Muscle of leg (tissue), 16 donors: ENCODE measurements at places on chromosomes 11 and 22.

- no peaks in the 10 kb centered on the region for H3K36me3 ChIP-seq
- H3K4me1 ChIP-seq = peaks cover 15% of the 10 kb centered on the region
Measured at GRCh38 chr22:50329236-50329635, 2.4 kb upstream of the DENND6B start.

- H3K36me3 ChIP-seq = no peaks in the 10 kb centered on the region
- no peaks in the 10 kb centered on the region for H3K4me1 ChIP-seq
- H3K27me3 ChIP-seq = no peaks in the 10 kb centered on the region
- H3K27ac ChIP-seq = no peak overlapping the region
Measured at GRCh38 chr11:103544874-103545273, 435.6 kb downstream of the DYNC2H1 start.

DNA sequence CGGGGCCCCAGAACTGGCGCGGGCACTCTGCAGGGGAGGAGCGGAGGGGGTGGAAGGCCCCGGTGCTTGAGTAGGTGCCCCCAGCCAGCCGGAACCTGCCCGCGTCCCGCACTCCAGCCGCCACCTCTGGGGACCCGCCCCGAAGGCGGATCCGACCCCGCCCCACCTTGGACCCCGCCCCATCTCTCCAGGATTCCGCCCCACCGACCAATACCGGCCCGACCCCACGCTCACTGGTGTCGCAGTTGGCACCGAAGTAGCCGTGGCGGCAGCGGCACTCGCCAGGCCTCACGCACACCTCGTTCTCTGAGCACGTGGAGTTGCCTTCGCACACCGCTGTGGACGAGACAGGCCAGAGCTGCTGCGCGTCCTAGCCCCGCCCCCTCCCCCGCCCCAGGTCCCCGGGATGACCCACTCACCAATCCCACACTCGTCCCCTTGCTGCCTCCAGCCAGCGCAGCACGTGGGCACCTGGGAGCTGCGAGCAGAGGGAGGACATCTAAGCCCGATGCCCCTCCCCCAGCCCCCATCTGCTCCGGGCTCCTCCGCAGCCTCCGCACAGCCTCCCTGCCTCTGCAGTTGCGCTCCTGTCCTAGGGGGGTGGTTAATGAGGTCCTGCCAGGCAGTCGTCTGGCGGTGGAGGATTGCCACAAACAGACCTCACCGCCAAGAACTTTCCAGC lies 6.0 kb downstream of the SCARF2 start:
- peaks cover 36% of the 10 kb centered on the region for H3K36me3 ChIP-seq
- H3K27ac ChIP-seq = no peak overlapping the region
- peaks cover 40% of the 10 kb centered on the region for H3K4me1 ChIP-seq

GRCh38 chr11:3944198-3944597 lies 88.7 kb downstream of the STIM1 start:
- no peaks in the 10 kb centered on the region for H3K27me3 ChIP-seq
- DNase-seq = peak; percentile 76
- no peak overlapping the region for H3K4me3 ChIP-seq
- no peaks in the 10 kb centered on the region for H3K36me3 ChIP-seq
- H3K4me1 ChIP-seq = peaks cover 21% of the 10 kb centered on the region

DNA sequence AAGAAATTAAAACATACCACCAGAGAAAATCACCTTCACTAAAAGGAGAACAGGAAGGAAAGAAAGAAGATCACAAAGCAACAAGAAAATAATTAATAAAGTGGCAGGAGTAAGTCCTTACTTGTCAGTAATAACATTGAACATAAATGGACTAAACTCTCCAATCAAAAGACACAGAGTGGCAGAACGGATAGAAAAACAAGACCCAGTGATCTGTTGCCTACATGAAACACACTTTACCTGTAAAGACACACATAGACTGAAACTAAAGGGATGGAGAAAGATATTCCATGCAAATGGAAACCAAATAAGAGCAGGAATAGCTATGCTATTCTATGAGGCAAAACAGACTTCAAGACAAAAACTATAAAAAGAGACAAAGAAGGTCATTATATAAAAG lies 25.9 kb downstream of the PLA2G6 start:
- no peaks in the 10 kb centered on the region for H3K36me3 ChIP-seq
- DNase-seq = no peak
- peaks cover 6% of the 10 kb centered on the region for H3K4me1 ChIP-seq
- H3K27ac ChIP-seq = no peak overlapping the region
